NCI-H2081 treated with DMSO at 0.1 percent for 48 hours (cell line): ENCODE measurements at places on chromosomes 2 and 18.

DNA sequence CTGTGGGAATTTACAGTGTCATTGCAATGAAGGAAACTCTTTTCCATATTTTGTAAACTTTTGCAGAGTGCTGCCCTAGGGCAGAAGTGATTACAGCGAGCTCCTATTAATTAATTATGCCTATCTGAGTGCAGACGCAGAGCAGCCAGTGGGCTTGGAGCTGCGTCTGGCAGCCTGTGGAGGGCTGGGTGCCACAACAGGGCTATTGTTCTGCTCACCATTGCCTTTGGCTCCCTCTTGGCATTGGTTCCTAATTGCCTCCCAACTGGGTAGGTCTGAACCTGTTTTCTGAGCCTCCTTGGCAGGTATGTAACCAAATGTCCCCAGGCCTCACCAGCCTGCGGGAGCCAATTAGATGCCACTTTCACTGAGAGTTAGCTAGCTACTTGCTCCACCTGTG is 25.6 kb upstream of the ITGB6 start:
- DNase-seq, result no peak

GRCh38 chr2:172429301-172429968 is 2.0 kb downstream of the ITGA6 start:
- no peak for DNase-seq

GRCh38 chr2:195442458-195443175 is 214.4 kb upstream of the SLC39A10 start:
- DNase-seq, result no peak

DNA sequence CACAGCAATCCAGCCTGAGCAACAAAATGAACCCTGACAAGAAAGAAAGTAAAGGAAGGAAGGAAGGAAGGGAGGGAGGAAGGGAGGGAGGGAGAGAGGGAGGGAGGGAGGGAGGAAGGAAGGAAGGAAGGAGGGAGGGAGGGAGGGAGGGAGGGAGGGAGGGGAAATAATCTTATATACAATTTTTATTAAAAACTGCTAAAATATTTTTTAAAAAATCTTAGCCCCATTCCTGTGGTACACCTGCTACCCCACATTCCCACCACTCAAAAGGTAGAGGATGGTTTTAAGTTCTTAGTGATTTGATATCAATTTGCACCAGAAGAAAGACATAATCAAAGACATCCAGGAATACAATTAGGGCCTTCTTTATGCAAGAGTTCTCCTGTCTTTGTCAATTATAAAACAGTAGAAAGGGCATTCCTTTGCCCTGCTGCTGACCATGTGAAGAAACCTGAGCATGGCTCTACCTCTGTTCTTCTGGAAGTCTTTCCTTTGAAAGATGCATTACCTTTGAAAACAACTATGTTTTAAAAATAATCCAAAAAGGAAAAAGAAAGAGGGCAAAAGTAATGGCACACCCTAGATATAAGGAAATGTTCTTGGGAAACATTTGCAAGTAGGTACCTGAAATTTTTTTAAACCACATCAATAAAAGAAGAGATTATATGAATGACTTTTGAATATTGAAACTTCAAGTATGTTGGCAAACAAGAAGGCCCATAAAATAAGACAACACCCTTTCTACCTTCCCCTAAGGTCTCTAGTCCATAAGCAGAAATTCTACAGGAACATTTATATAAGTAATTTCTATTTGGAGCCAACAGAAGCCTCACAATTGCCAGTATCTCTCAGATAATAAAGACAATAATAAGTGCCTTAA is 33.7 kb upstream of the ACVR2A start:
- DNase-seq, result no peak

DNA sequence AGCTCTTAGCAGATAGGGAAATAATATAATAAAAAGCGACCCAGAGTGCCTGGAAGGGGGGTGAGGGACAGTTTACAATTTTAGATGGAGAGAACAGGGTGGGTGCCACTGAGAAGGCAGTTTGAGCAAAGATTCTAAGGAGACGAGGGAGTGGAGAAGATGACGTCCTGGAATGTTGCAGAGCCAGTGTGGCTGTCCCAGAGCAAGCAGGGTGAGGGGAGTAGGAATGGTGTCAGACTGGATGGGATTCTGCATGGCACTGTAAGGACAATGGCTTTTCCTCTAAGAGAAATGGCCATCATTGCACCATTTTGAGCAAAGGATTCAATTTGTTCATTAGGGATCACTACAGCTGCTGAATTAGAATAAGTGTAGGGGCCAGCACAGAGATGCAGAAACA is 73.1 kb downstream of the FAM124B start:
- no peak for DNase-seq

DNA sequence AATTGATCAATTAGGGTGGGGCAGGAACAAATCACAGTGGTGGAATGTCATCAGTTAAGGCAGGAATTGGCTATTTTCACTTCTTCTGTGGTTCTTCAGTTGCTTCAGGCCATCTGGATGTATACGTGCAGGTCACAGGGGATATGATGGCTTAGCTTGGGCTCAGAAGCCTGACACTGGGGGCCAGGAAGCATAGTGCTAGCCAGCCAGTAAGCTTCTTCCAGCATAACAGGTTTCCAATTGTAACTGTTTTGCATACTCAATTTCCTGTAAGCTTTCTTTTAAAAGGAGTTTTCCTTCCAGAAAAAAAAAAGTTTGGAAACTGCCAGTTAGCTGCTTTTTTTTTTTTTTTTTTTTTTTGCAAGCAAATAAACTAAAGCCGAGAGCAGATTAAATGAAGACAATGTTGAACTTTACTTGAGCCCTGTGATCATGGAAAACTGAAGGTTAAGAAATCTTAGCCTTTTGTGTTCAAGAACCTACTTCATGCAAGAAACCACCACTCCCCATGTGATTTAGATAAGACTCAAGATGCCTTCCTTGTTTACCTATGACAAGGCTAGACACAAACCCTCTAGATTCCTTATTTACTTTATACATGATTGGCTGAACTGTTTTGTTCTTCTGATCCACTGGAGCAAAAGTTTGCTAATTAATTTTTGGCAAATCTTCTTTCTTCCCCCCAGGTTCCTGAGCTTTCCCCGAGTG is 126.9 kb upstream of the LINC00305 start:
- DNase-seq, result no peak

DNA sequence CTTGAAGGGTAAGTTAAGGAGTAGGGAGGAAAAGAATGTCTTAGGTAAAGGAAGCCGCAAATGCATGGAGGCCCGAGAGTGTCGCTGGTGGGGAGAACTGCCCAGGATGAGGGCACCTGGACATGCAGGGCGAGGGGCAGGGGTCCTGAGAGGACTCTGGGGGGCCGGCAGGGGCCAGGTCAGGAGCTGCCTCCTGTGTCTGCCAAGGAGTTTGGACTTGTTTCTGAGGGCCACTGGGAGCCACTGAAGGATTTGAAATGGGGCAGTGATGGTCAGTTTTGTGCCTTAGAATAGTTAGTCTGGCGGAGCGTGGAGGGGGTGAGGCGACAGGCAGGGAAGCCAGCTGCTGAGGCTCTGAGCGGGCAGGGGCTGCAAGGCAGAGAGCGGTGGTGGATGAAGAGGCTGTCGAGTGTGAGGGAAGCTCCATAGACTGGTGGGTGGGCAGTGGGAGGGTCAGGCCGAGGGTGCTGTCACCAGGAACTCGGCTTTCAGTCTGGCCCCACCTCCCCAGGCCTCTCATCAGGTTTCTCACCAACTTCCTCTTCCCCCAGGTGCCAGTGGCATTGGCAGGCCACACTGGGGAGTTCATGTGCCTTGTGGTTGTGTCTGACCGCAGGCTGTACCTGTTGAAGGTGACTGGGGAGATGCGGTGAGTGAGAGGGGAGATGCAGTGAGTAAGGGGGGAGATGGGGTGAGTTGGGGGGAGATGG is 14.7 kb upstream of the SLC4A3 start:
- DNase-seq, result no peak
